Sciatic nerve (tissue), 2 donors: ENCODE measurements at places on chromosomes 16 and 17.

- no peak for DNase-seq
These were observed 18.6 kb downstream of the SCNN1B start for GRCh38 chr16:23320693-23321092.

DNA sequence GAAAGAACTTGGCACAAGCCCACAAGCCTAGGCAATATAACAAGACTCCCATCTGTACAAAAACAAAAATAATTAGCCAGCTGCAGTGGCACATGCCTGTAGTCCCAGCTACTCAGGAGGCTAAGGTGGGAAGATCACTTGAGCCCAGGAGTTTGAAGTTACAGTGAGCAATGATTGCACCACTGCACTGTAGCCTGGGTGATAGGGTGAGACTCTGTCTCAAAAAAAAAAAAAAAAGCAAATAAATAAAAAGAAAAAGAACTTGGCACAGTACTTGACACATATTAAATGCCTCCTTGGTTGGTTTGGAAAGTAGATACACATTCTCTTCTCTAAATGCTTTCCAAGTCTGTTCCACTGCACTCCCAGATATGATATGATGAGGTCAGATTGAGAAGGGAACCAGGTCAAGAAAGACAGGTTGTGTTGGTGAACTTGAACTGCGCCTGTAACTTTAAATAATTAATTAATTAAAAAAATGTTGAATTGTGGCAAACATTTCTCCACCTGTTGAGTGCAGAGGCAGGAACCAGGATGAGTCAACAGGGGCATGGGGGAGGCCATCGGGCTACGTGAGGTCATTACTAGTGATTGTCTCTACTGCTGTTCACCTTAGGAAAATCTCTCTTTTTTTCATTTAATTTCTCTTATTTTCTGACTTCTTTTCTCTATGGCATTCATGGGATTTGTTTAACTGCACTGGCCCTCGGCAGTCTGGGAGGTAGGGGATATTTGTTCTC is 25.9 kb upstream of the EFCAB13 start:
- DNase-seq: no peak

DNA sequence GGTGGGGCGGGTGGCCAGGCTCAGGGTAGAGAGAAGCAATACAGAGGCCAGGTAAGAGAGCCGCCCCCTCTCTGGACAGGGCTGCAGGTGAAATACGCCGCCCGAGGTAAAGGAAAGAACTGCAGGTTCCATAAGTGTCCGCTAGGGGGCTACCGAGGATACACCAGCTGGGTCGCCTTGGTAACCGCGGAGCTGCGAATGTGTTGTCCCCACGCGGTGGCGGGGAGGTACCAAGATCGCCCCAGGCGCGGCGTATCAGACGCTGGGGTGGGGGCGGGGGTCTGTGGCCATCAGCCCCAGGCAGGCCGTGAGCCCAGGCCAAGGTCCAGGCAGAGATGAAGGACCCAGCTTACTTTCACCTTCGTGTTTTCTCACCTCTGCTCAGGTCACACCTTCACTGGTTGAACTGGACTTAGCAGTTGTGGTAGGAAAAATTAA is 18.4 kb upstream of the ZFP90 start:
- DNase-seq: peak; percentile 89

DNA sequence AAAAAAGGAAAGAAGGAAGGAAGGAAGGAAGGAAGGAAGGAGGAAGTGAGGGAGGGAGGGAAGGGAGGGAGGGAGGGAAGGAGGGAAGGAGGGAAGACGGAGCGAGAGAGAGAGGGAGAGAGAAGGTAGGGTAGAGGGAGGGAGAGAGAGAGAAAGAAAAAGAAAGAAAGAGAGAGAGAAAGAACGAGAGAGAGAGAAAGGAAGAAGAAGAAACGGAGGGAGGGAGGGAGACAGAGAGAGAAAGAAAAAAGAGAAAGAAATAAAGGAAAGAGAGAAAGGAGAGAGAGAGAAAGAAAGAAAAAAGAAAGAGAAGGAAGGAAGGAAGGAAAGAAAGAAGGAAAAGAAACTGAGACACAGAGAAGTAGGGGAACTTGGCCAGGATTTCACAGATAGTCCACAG is 8.4 kb upstream of the SLC6A2 start:
- no peak for DNase-seq

- no peak for DNase-seq
These were observed 58.3 kb downstream of the NTN1 start for GRCh38 chr17:9079461-9080103.

- DNase-seq: peak; percentile 73
These were observed 1.2 kb downstream of the GPRC5B start for GRCh38 chr16:19883296-19883965.

DNA sequence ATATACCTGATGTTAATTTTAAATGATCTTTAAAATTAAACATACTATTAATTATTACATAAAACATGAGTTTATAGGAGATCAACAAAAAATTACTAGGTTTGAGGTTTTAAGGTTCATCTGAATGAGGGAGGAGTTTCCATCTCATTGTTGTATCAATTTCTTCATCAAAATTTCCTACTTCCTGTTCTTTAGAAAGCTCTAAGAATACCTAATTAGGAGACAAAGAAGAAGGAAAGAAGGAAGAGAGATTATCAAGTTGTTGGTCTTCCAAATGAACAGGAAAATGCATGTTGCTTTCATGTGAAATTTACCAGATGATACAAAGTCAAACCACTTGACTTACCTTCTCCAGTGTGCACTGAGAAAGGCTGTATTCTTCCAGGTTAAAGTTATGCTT is 18.1 kb upstream of the ABCA9 start:
- no peak for DNase-seq

DNA sequence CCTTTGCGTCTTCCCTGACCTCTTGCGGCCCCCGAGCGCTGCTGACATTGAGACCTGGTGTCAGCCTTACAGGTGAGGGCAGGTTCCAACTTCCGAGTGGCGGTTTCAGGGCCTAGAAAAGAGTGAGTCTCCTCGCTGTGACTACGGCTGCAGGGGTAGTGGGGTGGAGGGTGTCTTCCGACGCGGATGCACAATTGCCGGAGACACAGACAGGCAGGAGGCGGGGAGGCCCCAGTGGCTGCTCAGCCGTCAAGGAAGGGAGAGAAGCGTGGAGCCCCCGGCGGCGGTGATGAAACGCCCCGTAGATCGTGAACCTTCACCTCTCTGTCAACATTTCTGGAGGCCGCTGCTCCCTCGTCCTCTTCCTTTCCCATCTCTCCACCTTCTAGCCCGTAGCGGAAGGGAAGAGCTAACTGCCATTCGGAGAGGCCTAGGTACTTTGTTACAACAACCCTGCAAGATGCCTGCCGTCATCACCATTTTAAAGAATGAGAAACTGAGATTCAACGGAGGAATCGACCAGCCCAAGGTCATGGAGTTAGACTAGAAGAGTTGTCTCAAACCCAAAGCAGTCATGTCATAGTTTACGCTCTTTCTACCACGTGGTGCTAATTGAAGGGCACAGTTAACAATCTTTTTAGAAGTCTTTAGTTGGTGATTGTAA is 485 bp downstream of the DNAJA3 start:
- DNase-seq: no peak

DNA sequence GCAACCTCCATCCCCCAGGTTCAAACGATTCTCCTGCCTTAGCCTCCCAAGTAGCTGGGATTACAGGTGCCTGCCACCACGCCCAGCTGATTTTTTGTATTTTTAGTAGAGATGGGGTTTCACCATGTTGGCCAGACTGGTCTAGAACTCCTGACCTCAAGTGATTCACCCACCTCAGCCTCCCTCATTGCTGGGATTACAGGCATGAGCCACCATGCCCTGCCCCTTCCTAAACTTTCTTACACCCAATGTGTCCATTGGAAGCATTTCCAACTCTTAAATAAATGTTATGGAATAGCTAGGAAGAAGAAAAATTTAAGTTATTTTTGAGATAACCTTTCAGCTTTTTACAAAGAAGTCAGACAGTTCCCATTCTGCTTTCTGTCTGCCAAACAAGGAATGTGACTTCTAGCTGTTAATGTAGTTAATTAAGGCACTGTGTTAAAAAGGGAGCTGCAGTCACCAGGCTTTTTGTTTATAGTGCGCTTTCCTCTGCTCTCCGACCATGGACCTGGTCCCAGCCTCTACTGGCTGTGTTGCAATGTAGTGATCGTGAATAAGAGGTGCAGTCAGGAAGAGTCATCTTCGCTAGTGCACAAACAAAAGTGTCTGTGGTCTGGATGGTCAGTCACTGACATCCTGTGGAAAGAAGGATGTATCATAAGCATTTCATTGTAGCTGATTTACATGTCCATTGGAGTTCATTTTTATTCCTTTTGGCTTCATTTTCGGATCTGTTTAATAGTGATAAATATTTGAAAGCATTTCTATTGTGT is 39.7 kb downstream of the USP10 start:
- DNase-seq: no peak

- no peak for DNase-seq
These were observed 6.1 kb upstream of the CDK5RAP3 start for GRCh38 chr17:47964856-47965255.

GRCh38 chr17:33664116-33664840 is 371.2 kb upstream of the ASIC2 start:
- no peak for DNase-seq

DNA sequence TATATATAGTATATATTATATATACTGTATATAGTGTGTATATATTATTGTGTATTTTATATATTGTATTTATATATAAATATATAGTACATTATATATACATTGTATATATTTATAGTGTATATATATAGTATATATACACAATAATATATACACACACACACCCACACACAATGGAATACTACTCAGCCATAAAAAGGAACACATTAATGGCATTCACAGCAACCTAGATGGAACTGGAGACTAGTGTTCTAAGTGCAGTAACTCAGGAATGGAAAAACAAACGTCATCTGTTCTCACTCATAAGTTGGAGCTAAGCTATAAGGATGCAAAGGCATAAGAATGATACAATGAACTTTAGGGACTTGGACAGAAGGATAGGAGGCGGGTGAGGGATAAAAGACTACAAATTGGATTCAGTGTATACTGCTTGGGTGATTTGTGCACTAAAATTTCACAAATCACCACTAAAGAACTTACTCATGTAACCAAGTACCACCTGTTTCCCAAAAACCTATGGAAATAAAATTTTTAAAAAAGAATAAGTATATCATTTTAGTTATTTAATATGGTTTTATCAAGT is 201.9 kb upstream of the CDH11 start:
- DNase-seq: no peak

DNA sequence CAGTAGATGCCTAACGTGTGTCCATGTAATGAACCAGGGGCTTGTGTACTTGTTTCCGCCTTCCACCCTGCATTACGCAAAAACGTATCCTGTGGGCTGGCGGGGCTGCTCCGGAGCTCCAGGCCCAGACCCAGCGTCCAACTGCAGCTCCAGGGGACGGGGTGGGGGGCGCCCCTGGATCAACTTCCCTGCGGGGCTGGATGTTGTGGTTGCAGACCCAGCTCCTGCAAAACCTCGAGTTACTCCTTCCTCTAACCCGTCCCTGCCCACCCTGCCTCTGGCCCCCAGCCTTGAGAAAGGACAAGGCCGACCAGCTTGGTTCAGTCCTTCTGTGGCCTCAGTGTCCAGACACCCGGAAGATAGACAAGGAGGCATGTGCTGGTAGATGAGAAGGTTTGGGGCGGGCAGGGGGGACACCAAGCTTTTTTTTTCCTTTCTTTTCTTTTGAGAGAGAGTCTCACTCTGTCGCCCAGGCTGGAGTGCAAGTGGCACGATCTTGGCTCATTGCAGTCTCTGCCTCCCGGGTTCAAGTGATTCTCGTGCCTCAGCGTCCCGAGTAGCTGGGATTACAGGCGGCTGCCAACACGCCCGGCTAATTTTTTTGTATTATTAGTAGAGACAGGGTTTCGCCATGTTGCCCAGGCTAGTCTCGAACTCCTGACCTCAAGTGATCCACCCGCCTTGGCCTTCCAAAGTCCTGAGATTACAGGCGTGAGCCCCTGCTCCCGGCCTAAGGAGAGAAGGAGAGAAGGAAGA is 731 bp upstream of the EXOC7 start:
- no peak for DNase-seq

- no peak for DNase-seq
These were observed 212.9 kb downstream of the CNTNAP4 start for GRCh38 chr16:76490036-76490639.

DNA sequence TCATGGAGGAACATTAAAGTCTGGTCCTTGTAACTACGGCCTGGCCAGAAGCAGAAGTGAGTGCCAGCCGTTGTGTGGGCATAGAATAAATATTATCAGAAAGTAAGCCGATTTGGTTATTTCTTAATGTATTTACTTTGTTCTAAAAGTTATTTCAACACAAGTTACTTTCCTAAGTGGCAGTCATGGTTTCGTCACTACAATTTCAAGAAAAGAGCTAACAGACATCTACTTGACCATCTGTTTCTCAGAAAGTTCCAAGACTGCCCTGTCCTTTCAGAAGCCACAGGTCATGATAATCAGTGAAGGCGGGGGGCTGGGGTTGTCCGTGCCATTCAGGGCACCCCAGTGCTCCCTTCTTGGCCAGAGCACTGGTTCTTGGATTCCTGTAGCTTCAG is 14.9 kb upstream of the FASN start:
- DNase-seq: no peak

GRCh38 chr16:85613604-85614337 is 649 bp downstream of the GSE1 start:
- DNase-seq: peak; percentile 80

DNA sequence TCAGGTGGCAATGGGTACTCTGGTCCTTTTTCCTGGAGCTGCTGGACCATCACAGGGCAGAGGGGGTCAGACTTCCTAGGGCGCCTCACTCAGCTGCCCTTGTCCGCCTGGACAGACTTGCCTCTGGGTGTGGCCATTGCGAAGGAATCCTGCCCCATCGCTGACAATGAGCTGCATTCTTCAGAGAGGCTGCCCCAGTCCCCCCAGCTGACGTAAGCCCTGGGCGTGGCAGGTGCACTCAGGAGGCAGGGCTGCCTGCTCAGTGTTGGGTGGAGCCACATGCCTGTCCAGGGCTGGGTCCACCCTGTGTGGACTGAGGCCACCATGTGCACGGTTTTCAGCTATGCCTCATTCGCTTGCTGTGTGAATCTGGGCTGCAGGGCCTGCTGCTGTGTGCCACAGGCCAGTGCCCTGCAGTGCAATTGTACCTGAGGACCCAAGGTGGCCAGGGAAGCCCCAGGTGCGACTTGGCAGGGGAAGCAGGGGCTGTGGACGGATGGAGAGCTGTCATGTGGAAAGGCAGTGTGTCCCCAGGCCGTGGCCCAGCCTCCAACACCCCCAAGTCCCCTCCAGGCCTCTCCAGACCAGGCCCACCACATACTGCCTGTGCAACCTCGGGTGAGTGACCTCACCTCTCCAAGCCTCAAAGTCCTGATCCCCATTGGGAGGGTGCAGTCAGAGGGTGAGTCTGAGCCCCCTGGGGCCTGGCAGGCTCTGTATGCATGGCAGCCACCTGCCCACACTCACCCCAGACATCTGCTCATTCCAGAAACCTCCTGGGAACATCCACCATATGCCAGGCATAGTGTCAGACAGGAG is 14.0 kb upstream of the MPRIP start:
- peak; percentile 90 for DNase-seq

GRCh38 chr16:28990375-28991040 is 5.7 kb downstream of the LAT start:
- no peak for DNase-seq
